NCI-H1092 treated with DMSO at 0.1 percent for 48 hours (cell line): ENCODE measurements at places on chromosomes 1 and 21.

- no peak for DNase-seq
Measured at GRCh38 chr1:20166051-20166450, 19.8 kb upstream of the UBXN10 start.

GRCh38 chr1:70204600-70204999 lies 779 bp downstream of the LRRC40 start:
- DNase-seq: no peak

- DNase-seq: no peak
Measured at GRCh38 chr1:157030728-157031127, 14.8 kb downstream of the ARHGEF11 start.

DNA sequence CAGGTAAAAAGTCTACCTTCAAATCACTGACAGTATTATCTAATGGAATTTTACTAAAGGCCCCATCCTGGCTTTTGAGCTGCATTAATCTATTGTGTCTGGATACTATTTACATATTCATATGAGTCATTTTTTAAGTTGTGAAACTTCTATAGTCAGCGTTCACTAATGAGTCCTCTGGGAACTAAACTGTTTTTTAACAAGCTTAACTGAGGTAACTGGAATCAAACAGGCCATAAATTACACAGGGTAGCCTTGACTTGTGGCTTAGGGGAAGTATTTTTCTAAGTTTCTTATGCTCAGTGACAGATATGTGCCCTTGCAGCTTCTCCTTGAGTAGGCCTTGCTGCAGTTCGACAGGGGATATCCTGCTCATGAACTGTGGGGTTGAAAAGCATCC lies 68.8 kb downstream of the JMJD4 start:
- no peak for DNase-seq

GRCh38 chr1:218247339-218247738 lies 37.8 kb upstream of the RRP15 start:
- DNase-seq: no peak

GRCh38 chr21:43993420-43993934 lies 18.6 kb upstream of the TRAPPC10 start:
- DNase-seq: no peak

DNA sequence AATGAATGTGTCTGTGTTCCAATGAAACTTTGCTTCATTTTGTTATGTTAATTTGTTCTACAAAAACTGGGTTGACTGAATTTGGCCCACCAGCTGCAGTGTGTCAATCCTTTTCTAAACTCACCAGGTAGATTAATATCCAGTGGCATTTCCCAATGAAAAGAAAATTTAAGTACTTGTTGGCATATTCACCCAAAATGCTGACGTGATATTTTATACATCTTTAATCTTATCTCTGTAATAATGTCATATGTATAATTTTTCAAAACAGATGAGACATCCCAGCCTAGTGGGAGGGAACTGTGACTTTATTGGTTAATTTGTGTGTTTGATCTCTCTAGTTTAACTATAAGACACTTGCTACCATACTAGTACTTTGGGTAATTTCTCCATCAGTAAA lies 8.1 kb downstream of the SELENOF start:
- DNase-seq: no peak

GRCh38 chr1:212489284-212489859 lies 56.7 kb downstream of the NENF start:
- no peak for DNase-seq

DNA sequence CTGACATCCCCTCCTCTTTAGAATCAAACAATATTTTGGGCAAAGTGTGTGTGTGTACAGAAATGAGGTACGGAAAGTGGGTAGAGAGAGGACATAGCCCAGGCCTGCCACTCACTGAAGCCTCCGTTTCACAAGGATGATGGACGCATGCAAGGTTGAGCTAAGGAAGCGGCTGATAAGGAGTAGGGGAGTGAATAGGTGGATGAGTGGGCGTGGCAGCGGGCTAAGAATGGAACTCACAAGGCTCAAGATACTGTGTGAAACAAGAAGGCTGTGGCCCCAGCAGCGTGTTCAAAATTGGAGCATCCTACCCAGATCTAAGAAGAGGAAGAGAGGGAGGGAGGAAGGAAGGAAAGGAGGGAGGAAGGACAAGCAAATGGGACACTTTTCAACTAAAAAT lies 37.5 kb downstream of the VWA5B1 start:
- DNase-seq: no peak

DNA sequence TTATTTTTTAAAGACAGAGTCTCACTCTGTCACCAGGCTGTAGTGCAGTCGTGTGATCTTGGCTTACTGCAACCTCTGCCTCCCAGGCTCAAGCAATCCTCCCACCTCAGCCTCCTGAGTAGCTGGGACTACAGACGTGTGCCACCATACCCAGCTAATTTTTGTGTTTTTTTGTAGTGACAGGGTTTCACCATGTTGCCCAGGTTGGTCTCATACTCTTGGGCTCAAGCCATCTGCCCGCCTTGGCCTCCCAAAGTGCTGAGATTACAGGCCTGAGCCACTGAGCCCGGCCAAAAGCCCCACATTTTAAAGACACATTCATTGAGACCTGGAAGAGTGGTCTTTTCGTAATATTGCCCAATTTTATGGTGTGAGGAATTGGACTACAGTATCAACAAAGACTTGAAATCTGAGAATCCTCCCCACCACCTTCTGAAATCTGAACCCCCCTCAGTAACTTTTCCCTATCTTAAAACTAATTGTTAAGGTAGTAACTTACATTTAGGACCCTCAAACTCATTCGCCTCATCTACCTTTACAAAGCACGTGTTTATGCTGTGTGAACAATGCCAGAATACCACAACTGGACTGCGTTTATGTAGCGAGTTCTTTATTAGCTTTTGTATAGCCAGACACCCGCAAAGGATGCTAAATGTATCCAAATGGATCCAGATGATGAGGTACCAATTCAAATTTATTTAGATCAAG lies 2.7 kb downstream of the ERRFI1 start:
- no peak for DNase-seq

DNA sequence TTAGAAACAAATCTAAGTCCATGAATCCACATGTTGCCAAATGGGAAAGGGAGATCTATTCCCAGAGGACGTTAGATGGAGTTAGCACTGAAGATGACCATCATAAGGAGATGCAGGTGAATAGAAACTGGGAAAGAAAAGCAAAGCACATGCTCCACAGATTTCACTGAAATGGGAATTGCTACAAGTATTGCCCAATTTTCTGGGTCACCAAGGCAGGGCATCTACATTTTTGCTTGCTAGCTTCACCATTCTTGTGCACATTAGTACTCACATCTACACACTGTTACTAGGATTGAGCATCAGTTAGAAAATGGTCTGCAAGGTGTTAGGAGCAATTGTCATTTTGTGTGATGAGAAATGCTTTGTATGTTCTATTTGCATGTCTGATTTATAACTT lies 99.1 kb downstream of the JAK1 start:
- DNase-seq: no peak

DNA sequence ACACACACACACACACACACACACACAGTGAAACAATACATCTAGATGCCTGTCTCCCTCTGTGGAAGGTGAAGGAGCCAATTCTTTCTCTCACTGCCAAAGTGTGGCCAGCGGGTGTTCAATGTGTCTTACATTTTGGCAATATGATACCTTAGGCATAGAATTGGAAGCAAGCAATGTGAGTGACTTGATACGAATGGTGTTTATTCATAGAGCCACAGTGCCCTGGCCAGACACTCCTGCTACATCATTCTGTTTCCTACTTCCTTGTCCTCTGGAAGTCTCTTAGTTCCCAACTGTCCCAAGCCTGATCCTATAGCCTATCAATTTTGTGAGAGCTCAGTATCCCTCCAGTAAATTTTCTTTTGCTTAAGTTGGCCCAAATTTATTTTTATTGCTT lies 170.0 kb upstream of the L1TD1 start:
- no peak for DNase-seq

GRCh38 chr1:109256085-109256484 lies 6.7 kb downstream of the CELSR2 start:
- DNase-seq: no peak

GRCh38 chr21:45889961-45890360 lies 91.6 kb upstream of the COL6A1 start:
- DNase-seq: no peak

DNA sequence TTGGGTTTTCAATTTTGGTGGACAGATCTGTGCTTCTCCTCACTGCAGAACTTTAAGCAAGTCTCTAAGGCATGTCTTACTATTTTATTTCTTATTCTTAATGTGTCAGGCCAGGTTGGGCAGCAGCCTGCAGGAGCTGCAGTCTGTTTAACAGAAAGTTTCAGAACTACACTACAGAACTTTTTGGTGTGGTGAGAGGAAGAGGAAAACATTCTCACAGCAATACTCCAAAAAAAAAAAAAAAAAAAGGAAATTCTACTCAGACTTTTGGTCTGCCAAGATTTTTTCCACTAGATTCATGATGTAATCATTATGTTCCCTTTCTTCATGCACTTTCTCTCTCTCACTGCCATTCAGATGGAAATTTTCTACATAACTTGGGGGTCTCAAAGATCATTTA lies 255.2 kb downstream of the COL11A1 start:
- DNase-seq: no peak

DNA sequence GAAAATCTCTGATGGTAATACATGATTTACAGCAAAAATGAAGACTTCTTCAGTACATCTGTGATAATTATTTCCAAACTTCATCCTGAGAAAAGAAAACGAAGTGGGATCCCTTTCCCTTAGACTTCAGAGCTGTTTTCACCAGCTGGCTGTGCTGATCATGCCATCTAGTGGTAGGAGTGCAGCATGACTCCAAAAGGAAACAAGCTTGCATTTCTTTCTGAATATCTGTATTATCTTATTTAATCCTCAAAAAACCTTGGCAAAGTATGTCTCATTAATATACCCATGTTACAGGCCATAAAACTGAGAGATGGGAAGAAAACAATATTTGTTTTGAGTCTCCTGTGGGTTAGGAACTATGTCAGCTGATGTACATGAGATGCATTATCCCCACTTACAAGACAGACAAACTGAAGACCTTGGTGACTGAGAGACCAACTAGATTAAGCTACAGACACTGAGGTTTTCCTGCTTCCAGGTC lies 9.8 kb upstream of the GJA8 start:
- peak; percentile 46 for DNase-seq

GRCh38 chr1:109634292-109634691 lies 14.7 kb downstream of the AMPD2 start:
- DNase-seq: no peak

- peak; percentile 2 for DNase-seq
Measured at GRCh38 chr1:65791801-65792668, 660 bp upstream of the PDE4B start.
